Thoracic aorta (tissue), 2 donors: ENCODE measurements at places on chromosomes 12 and 14.
A peak's percentile ranks its signal among the peaks of the same experiment; 100 is the strongest.

DNA sequence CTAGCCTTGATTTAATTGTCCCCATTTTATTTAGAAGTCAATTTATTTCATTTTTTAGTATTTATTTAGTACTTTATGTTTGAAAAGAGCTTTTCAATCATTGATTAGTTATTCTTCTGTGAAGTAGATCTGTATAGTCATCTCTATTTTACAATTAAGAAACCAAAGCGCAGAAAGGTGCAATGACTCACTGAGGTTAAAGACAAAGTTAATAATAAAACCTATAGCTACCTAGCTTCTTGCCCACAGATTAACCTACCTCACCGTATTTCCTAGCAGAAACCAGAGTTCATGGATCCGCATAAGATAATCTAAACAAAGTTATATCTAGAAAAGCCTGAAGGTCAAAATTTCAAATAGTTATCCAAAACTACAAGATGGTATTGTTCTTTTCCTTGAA, 176.4 kb downstream of the GRIN2B start:
- DNase-seq, result no peak

GRCh38 chr14:91369628-91370445, 47.8 kb downstream of the CCDC88C start:
- no peak for DNase-seq

- DNase-seq, result no peak
These were observed 57.0 kb upstream of the CERS5 start for GRCh38 chr12:50224026-50224692.

- no peak for DNase-seq
These were observed at the start of gene ITGA5 for GRCh38 chr12:54419088-54419887. TSS of gene ITGA5 (minus strand) at chr12:54419266. CDS start at chr12:54419198, 68 bp downstream.

DNA sequence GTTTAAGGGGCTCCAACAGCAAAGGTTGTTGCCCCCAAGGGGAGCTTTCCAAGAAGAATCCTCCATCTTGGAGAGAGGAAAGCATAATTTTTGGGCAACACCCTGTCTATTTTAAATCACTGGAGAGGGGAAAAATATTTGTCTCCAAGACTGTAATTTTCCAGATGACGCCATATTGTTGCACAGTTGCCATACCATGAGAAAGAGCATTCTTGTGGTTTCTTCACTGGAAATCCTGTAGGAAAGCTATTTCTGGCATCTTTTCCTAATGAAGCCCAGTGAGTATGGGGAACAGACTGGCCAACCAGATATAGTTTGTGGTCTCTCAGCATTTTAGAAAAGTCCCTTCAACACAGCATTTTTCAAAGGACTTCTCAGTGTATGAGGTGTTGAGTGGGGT, 88.1 kb upstream of the MANSC4 start:
- DNase-seq, result no peak

GRCh38 chr14:99517643-99518381, 36.6 kb downstream of the CCNK start:
- DNase-seq, result no peak

- no peak for DNase-seq
These were observed 309.2 kb upstream of the KITLG start for GRCh38 chr12:88889326-88890110.

- DNase-seq, result no peak
These were observed 751.1 kb downstream of the TMEM121 start for GRCh38 chr14:106277503-106277902.

- no peak for DNase-seq
These were observed 30.7 kb downstream of the KIF21A start for GRCh38 chr12:39412210-39412609.

DNA sequence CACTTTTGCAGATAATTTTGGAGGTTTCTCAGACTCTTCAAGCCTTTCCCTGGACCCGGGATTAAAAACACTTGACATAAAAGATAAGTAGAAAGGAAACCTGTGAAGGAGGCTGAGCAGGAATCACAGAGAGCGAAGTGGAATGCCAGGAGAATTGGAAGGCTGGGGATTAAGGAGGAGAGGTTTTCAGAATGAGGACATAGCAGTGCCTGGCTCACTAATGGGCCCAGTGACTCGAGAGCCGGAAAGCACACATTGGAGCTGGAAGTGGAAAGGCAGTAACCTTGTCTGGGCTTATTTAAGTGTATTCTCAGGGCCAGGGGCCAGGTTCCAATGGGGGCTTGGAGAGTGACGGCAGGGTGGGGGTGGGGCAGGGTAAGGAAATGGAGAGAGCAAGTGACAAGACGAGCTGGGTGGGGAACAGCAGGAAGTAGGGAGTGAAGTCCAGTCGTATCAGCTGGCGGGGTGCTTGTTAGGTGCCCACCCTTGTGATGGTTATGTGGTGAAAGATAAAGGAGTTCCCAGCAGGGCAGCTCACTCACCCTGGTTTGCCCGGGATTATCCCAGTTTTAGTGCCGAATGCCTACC, 13.1 kb downstream of the EVL start:
- no peak for DNase-seq

DNA sequence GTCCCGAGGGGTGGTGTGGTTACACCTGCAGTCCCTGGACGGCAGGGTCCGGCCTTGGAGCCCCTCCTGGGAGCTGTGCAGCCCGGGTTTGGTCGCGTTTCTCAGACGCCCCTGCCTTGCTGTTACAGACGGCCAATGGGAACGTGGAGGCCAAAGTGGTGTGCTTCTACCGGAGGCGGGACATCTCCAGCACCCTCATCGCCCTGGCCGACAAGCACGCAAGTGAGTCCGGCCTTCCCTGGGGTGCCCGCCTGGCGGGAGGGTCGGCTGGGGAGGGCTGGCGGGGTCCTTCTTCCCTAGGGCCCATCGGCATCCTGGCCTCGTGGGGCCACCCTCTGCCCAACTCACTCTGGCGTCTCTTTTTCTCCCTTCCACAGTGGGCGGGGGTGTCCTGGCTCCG, 25.7 kb downstream of the MTA1 start:
- DNase-seq, result no peak

DNA sequence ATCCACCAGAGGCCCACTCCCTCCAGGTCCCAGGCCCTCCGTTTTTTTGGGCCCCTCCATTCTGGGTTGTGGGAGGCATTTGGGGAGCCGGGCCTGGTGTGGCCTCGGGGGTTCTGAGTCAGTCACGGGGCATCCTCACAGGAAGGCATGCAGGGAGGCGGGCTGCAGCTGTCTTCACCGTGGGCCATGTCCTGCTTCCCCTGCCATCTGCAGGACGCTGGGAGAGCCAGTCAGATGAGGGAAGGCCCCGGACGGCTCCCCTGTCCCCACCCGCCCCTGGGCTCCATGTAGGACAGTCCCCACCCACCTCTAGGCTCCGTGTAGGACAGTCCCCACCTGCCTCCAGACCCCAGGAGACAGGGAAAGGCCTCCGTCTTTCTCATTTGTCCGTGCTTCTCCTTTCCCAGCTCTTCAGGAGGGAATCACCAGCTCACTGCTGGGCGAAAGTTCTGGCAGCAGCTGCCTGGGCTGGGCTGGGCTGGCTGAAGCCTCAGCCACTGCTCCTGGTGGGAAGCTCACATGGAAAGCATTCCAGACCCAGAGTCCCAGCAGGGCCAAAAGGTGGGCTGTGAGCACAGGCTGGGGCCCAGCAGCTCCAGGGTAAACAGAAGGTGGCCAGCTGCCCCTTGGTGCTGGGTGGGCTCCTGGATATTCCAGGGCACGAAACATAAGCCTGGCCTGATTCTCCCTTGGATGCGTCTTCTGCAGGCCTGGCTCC, 217.8 kb downstream of the KIF26A start:
- DNase-seq, result no peak

GRCh38 chr14:100893760-100894159, 9.8 kb downstream of the RTL1 start:
- DNase-seq, result no peak

DNA sequence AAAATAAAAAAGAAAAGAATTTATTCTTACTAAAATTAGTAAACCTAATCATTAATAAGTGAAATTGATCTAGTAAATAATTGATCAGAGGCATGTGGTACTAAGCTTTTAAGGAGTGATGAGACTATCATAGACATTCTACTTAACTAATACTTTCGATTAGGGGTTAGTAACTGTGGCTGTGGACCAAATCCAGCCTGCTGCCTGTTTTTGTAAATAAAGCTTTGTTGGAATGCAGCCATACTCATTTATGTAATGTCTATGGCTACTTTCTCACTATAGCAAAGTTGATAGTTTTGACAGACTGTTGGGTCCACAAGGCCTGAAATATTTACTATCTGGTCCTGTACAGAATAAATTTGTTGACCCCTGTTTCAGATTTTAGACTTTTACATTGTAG, 63.2 kb downstream of the PLEKHA5 start:
- DNase-seq, result no peak

- no peak for DNase-seq
These were observed 9.7 kb upstream of the KRT2 start for GRCh38 chr12:52661668-52662067.

- no peak for DNase-seq
These were observed 878.0 kb upstream of the MDGA2 start for GRCh38 chr14:48553443-48553842.

- DNase-seq, result peak; percentile 36
These were observed 75.1 kb upstream of the NUDT4 start for GRCh38 chr12:93302331-93303229.

- no peak for DNase-seq
These were observed at the start of gene KIF5A for GRCh38 chr12:57549909-57550640. TSS of gene KIF5A (plus strand) at chr12:57550044. CDS start at chr12:57550272, 228 bp downstream.

GRCh38 chr14:99728231-99728920, 44.3 kb downstream of the CYP46A1 start:
- no peak for DNase-seq

DNA sequence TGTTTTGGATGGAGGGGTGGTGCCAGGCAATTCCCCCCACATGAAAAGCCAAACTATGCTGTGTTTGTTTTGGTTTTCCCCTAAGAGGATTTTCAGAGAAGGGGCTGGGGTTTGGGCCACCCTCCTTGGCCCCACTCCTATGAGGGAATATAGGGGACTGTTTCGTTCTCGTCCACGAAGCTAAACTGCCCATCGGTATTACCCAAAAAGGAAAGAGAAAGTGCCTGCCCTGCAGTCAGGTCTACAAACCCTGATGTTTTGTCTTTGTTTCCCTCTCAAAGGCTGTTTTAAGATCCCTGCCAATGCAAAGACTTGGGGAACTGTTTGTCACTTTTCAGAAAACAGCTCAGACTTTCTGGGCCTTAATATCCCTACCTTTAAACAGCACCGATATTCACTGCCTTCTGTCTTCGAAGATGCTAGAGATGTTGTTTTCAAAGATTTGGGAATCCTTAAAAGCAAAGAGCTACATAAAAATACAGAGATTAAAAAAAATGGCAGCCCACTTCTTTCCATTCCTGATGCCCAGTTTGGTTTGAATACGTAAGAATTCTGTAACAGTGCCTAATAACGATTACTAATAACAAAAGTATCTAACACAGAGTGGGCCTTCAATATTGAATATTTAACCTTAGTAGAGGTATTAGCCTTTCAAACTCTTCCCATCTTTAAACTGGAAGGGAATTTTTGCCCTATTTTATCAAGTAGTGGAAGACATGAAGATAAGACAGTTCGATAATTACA, 518.4 kb downstream of the MED13L start:
- no peak for DNase-seq

DNA sequence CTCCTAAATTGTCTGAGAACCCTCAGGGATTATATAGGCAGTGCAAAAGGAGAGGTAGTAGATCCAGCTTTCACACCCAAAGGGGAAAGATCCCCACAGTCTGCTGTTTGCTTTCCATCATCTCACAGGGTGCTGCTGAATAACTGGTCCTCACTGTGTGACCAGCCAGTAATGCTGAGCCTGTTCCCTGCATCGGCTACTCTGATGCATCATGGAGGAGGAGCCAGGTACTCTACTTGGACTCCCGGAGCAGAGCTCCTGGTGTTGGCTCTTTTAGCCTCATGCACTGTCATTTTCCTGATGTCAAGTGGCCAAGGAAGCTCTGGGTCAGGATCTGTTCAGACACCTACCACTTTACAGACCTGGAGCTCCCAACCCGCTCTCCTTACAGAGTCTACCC, 127.4 kb upstream of the ATF1 start:
- DNase-seq, result no peak

GRCh38 chr12:105393587-105393986, 63.1 kb downstream of the C12orf75 start:
- no peak for DNase-seq

DNA sequence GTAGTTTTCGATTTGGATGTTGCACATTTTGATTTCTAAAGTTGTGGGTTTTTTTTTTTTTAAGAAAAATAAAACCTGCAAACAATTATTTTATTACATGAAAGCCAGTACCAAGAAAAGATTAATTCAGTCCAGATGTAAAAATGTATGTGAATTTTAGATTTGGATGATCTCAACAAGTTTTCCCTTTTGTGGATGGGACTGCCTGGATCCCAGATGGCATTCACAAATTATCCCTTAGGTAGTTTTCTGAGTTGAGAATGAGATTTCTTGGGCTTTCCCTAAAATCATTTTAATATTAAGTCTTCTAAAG, 2.8 kb downstream of the FRMD6 start:
- no peak for DNase-seq

- DNase-seq, result no peak
These were observed 125.0 kb upstream of the ATP2B1 start for GRCh38 chr12:89833337-89834252.

DNA sequence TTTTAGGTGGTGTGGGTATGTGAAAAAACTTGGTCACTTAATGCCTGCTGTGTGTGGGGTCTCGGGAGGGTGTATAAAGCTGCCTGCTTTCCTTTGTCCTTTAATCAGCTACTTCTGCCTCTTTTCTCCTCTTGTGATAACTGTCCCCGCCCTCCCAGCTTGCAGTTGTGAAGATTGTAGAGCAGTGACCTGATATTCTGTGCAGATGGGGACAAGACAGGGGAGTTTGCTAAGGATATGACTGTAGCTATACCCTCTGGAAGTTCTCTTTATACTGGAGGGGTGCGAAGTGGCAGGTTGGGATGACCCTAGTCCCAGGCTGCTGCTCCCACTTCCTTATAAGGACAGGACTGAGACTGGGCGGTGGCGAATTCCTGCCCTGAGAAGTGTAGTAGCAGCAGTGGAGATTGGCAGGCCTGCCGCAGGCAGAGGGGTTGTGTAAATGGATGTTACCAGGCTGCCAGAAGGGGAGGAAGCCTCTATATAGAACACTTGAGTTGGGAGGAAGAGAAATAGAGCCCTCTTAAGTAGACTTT, 835 bp downstream of the MYL6 start:
- DNase-seq, result peak; percentile 69

- DNase-seq, result no peak
These were observed 48.5 kb downstream of the SVOP start for GRCh38 chr12:108972358-108972757.

DNA sequence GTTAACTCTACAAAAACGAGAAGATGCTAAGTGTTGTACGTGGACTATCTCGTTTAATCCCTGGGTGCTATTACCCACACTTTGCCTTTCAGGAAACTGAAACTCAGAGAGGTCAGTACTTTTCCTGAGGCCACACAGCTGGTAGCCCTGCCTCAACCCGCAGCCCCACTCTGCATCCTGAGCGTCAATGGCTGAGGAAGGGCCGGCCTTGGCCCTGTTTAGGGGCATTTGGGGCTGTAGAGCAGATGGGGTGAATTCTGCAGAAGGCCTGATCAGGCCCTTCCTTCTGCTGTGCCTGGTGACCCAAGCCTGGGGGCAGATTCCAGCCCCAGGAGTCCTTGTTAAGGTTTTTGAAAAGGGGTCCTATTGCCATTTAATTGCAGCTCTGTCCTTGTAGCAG, 3.7 kb upstream of the CCDC197 start:
- DNase-seq, result no peak
